ENCODE measurements at places on chromosomes 2 and 18. TPM values are rescaled to one million over a fixed set of nuclear protein-coding genes. Genes with fewer than 3 reads are reported as not detected.
A peak's percentile ranks its signal among the peaks of the same experiment; 100 is the strongest.

- DNase-seq: no peak
Observed at GRCh38 chr2:167240671-167241070, 352.4 kb downstream of the XIRP2 start.

DNA sequence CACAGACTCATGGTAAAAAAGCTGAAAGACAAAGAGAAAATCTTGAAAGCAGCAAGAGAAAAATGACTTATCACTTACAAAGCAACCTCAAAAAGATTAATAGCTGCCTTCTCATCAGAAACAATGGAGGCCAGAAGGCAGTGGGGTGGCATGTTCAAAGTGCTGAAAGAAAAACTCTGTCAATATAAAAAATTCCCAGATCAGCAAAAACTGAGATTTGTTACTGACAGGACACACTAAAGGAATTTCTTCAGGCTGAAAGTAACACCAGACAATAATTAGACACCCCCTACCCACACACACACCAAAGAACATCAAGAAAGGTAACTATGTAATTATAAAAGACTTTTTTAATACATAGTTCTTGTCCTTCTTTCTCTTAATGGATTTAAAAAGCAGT, 311.1 kb downstream of the CLIP4 start:
- no peak for DNase-seq

GRCh38 chr2:213834746-213835145, 550.5 kb downstream of the SPAG16 start:
- no peak for DNase-seq

DNA sequence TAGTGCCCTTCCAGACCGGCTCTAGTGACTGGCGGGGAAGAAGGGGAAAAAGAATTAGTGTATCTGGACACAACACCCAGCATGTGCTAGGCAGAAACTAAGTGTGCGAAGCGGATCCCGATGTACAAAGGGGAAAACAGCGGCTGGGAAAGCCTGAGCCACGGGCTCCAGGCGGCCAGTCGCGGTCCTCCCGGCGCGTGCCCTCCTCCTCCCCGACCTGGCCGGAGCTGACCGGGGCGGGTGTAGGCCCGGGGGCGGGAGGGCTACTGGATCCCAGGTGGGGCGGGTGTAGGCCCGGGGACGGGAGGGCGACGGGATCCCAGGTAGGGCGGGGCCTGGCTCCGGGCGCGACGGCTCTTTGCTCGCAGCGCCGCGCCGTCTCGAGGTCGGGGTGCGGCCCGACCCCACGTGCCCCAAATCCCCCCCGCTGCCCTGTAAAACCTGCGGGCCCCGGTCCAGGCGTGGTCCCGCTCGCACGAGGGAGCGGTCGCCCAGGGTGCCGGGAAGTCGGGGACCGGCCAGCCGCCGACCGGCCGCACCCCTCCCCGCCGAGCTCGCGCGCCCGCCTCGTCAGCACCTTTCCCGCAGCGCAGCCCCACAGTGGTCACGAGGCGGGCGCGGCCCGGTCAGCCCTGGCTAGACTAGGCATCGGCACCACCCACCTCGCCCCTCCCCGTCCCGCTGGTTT, 48.8 kb downstream of the C2orf42 start:
- DNase-seq: peak; percentile 58

The FAM117B gene
- 46.8 TPM for total RNA-seq

Measured in CD4-positive, alpha-beta T cell (primary cell).